ENCODE measurements at places on chromosomes 7 and 10. TPM values are rescaled to one million over a fixed set of nuclear protein-coding genes. Genes with fewer than 3 reads are reported as not detected.

DNA sequence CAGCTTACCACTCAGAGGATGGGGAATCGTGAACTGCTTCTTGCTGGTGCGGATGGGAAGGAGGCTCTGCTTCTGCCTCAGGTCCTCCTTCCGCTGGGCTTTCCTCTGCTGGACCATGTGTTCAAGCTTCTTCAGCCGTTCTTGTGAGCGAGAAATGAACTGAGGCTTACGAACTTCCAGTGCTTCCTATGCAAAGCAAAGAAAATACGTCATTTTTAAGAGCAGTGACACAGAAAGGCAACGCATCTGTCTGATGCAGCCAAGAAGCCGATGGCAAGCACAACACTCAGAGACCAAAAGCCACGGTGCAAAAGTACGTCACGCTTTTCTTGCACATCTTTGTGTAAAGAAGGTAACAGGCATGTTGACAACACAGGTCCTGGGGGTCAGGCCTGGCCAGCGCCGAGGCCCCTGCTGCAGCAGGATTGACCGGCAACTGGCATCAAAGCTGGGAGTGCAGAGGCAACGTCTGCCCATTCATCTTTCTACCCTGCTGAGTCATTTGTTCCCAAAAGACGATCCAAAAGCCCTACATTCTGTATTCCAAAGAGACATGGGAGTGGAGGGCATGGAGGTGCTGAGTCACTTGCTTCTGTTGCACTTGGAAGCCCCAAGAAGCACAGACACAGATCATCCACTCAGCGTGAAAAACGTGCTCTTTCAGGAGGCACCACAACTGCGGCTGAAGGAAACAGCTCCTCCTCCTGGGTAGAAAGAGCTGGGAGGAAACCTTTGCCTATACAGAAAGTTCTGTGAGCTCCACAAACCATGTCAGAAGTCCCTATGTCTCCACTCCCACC lies 71.0 kb upstream of the ADAM12 start:
- DNase-seq = no peak

The NDUFA5 gene
- total RNA-seq = 53.4 TPM

GRCh38 chr10:96136810-96137209 lies 6.7 kb downstream of the ZNF518A start:
- DNase-seq = no peak

DNA sequence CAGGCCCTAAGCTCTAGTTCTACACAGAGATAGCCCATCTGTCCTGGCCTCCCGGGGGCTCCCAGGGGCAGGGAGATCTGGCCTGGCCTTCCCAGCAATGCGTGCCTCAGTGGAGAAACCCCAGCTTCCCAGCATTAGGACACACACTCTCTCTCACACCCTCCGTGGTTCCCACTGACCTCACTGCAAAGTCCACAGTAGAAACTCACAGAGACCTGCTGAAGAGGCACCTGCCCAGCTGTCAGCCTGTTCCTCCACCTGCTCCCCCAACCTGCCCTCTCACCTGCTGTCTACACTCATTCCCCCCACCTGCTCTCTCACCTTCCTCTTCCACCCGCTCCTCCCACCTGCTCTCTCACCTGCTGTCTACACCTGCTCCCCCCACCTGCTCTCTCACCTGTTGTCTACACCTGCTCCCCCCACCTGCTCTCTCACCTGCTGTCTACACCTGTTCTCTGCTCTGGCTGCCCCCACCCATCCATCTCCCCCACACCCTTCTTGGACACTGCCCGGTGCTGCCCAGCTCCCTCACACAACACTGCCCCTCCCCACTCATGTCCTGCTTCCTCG lies 21.1 kb upstream of the PFKP start:
- DNase-seq = no peak

DNA sequence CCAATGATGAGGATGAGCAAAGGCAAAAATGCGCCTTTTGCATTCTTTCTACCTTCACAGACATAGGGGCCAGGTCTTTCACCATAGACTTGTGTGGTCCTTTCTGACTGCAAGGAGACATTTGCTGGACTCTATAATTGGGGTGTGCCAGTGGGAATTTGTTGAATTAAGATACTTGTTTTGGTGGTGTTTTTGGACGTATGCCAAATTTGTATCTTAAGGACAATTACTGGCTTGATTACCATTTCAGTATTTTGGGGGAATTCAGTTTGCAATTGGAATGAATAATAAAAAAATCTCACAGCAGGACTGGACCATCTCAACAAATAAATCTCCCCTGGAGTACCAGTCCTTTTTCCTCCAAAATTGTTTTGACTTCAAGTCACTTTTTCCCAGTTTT lies 47.9 kb downstream of the SND1 start:
- DNase-seq = no peak

The ASL gene
- 34.3 TPM for total RNA-seq

The SLC26A4 gene
- total RNA-seq = 0.05 TPM

DNA sequence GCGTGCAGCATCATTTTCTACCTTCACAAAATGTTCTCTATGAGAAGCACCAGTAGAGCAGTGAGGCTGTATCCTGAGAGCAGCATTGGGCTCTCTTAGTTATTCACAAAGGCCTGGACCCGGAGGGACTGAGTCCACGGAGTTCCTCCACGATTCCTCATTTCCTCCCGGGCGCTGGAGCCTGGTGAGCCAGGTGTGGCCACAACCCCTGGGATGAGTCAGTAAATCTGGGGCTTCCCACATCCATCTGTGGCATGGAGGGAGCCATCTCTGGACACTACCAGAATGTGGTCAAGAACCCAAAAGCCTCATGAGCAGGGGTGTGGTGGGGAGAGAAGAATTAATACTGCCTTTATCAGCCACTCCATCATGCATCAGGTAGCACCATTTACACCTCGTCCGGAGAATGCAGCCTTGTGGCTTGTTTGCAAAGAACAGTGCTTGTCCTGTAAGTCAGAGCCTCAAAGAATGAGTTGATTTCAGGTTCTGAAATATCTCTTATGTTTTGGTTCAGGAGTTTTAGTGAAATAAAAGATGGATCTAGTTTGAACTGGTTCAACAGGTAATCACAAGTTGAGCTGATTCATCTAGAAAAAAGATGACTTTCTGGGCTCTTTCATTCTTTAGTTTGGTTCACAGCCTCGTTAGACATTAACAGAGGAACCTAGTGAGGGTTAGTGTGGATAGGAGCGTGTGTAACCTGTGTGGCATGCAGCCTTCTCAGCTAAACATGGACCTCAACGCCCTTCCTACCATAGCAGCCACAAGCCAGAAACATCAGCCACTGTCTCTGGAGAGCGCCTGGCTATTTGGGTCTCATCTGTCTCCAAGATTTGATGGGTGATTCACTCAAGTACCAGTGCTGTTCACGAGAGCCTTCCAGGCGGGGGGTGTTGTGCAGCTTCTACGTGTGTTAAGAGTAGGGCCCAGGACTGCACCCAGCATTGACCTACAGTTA lies 95.2 kb downstream of the WDR37 start:
- DNase-seq = no peak

- peak; percentile 75 for DNase-seq
Measured at GRCh38 chr10:50624413-50624865, 683 bp upstream of the SGMS1 start.

The PRR15 gene
- total RNA-seq = 0.23 TPM

DNA sequence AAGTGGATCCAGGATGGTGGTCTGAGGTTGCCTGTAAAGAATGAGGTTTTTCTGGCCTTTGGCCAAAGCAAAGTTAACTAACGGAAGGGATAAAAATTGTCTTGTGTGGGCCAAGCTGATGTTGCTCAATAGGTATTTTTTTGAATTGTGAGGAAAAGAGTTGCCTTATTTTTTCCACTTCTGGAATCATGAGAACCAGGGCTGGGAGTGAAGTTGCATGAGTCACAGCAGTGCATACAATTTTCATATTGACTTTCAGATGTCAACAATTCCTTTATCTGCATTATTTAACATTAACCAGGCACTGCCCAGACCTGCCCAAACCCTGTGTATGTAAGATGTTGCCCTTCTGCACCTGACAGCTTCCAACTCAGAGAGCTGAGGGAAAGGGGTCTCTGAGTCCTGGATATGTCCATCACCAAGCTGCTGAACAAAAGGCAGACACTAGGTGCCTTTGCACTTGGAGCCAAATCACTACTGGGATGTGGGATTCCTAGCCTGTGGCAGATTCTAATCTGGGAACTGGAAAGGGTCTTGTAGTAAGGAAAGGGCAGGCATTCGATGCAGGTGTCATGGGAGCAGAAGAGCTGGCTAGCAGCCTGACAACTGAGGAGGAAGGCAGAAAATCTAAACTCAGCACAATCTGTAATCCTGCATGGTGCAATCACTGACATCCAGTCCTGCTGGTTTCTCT lies 52.3 kb upstream of the SLC35B4 start:
- no peak for DNase-seq
